ENCODE measurements at places on chromosomes 3 and 15.

DNA sequence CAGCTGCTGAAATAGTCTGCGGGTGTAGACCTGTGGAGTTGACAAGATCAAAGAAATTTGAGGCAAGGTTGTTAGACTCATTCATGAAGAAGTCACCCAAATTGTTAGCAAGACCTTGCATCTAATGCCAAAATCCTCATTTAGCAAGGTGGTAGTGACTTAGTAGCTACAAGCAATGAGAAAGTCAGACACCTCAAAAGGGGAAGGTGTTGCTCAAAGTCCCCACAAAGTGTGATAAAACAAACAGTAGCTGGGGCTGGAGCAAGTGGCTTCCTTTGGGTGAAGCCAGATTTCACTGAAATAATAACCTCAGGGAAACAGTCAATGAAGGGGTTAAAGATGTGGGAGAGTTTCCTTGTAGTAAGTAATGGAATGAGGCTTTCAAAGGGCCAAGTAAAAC is 44.9 kb downstream of the CD86 start:
- DNase-seq: no peak

DNA sequence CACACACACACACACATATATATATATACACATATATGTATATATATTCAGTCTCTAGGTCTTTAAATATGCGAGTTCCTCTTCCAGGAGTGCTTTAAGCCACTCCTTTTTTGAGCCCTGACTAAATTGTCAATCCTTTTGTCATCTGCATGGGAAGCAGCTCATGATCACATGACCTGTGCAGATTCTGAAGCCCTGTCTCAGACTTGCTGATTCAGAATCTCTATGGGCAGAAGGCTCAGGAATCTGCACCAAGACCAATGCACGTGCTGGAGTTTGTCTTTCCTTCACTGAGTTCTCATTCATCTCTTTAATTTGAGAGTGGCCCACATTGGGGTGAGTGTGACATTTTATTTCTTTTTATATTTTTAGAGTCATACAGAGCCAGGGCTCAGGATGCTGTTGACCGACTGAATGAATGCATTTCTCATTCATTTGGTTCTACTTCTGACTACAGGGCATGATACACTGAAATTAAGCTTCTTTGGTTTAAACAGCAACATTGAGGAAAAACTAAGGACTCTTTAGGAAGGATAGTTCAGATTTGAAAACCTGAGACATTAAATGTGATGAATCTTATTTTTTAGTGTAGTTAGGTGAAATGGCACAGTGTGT is 307.5 kb downstream of the EDEM1 start:
- DNase-seq: no peak

- DNase-seq: no peak
Observed at GRCh38 chr15:28260722-28261121, 61.3 kb downstream of the HERC2 start.

GRCh38 chr3:105615814-105616213 is 249.1 kb downstream of the ALCAM start:
- DNase-seq: no peak

- DNase-seq: no peak
Observed at GRCh38 chr15:28169366-28169765, 70.3 kb upstream of the OCA2 start.

GRCh38 chr3:4730719-4731118 is 237.6 kb downstream of the ITPR1 start:
- no peak for DNase-seq

DNA sequence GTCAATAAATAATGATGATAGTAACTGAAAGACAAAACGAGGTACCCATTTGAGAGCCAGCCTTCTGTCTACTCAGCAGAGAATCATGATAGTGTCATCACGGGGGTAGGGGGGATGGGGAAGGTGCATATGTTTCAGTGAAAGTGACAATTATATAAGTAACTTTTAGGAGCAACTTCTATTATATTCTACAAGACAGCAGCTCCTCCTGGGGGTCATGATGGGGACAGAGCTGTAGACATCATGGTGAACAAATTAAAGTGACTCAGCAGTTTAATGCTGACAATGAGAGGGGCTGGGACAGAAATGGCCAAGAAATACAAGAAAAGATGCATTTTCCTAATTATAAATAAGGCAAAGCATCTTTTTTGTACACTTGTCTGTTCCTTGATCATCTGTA is 11.8 kb downstream of the CAPN3 start:
- peak; percentile 44 for DNase-seq

- DNase-seq: no peak
Observed at GRCh38 chr3:129254536-129255230, 5.3 kb downstream of the COPG1 start.

DNA sequence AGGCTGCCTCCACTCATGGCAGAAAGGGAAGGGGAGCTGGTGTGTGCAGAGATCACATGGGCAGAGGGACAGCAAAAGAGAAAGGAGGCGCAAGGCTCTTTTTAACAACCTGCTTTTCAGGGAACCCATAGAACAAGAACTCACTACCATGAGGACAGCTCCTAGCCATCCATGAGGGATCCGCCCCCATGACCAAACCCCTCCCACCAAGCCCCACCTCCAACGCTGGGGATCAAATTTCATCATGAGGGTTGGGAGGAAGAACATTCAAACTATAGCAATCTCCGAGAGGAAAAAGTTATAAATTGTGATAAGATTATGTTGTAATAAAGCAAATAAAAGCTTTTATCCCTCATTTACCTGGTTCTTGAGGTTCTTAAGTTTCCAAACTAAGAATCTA is 84.7 kb upstream of the LMCD1 start:
- DNase-seq: peak; percentile 15

DNA sequence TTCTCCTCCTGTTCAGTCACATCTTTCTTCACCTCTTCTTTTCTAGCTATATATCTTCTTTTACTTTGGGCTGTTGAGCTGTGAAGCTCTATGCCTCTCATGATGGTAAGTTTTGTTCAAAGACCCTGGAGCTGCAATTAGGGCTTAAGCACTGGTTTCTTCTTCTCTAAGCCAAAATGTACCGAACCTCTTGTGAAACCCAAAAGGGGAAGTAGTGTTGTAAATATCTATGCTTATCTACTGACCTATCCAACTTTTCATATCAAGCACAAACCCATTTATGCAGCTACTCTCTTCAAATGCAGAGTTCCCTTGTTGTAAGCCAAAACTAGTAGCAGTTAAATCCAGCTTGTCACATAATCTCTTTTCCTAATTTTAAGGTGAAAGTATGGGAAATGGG is 123.6 kb upstream of the CD96 start:
- DNase-seq: no peak

GRCh38 chr3:12741209-12741608 is 17.9 kb downstream of the TMEM40 start:
- no peak for DNase-seq

- DNase-seq: no peak
Observed at GRCh38 chr3:45546716-45547701, 47.5 kb upstream of the LIMD1 start.

DNA sequence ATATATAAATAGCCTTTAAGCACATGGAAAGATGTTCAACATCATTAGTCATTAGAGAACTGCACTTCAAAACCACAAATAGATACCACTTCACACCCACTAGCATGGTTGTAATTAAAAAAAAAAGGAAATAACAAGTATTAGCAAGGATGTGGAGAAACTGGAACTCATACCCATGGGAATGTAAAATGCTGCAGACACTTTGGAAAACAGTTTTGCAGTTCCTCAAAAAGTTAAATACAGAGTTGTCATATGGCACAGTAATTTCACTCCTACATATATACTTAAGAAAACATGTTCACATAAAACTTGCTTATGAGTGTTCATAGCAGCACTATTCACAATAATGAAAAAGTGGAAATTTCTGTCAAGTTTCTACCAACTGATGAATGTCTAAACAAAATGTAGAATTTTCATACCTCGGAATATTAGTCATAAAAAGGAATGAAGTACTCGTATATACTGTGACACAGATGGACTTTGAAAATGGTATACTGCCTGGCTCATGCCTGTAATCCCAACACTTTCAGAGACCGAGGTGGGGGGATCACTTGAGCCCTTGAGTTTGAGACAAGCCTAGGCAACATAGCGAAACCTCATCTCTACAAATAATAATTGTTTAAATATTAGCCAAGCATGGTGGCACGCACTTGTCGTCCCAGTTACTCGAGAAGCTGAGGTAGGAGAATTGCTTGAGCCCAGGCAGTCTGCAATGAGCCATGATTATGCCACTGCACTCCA is 28.1 kb downstream of the BCL2A1 start:
- peak; percentile 80 for DNase-seq

DNA sequence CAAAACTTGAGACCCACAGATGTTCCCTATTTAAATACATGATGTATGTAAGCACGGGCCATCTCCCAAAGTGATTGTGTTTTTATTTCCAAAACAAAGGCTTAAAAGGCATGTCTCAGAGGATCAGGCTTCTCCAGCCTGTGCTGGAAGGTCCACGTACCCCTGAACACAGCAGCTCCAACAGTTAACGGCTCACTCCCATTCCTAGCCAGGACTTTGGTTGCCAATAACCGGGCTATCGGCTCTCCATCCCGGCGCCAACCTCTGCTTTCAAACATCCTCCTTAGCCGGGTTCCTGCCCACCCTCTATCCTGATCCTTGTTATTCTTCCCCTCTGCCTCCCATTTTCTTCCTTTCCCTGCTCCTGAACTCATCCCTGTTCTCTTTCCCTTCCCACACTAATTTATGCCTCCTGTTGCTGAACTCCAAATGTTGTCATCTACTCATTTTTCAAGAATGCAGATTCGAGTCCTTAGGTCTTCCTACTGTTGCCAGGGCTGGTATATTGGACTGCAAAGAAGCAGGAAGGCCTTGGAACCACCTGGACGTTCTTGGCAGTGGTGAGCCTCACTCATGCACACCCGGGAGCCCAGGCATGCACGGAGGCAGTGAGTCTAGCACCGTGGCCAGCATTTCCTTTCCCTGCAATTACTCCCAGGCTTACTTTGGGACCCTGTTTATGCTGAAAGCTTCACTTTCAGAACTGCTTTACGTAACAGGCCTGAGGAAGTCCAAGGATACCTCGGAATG is 128.4 kb upstream of the RAD18 start:
- no peak for DNase-seq
